ENCODE measurements at places on chromosomes 1 and 21.

- peak; percentile 26 for DNase-seq
Measured at GRCh38 chr1:7899741-7900140, 40.9 kb downstream of the TNFRSF9 start.

DNA sequence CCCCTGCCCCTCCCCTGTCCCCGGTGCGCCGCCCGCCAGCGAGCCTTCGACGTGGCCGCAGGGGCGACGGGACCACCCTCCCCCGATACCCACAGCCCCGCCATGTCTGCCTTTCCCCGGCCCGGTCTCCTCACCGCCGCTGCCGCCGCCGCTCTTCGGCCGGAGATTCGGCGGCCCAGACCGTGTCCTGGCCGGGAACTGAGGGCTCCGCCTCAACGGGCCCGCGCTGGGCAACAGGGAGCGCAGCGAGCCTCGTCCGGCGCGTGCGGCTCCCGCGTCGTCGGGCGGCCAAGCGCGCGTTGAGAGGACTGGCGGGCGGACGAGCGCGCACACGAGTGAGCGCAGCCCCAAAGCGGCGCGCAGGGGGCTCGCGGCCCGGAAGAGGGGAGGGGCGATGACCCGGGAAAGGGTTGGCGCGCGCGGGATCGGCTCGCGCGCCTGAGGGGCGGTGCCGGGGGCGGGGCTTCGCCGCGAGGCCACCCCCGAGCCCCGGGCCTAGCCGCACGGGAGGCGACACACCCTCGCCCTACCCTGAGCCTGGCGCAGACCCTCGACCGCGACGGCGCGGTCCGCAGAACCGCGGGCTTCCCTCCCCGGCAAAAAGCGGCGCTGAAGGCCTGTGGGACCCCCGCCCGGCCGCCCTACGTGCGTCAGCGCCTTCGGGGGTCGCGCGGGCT is at the start of gene BTG3:
Gene BTG3 (minus strand): TSS at position 337 of the 677 bp plus-strand sequence. CDS start 3,757 bp downstream, outside the sequence.
- DNase-seq: peak; percentile 57

DNA sequence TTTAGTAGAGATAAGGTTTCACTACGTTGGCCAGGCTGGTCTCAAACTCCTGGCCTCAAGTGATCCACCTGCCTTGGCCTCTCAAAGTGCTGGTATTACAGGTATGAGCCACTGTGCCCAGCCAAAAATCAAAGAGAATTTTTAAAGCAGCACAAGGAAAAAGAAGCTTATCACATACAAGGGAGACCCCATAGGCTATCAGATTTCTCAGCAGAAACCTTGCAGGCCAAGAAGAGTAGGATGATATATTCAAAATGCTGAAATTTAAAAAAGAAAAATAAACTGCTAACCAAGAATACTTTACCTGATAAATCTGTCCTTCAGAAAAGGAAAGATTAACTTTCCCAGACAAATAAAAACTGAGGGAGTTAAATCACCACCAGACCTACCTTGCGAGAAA is 43.2 kb downstream of the FLVCR1 start:
- no peak for DNase-seq

DNA sequence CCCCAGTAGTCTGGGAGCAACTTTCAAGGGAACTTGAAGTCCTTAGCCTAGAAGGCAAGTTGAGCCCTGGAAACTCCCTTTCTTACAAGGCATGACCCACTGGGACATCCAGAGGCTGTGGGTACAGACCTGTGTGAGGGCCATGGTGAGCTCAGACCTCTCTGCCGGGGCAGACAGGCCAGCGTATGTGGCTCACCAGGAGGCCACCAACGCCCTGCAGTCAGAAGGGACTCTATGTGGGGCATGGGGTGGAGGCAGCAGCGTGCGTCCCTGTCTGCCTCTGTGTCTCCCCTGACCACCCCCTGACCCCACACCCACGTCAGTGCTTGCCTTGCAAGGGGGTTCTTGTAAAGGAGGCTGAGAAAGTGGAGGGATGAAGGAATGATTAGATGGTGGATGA is 10.8 kb downstream of the COQ8A start:
- no peak for DNase-seq

- peak; percentile 69 for DNase-seq
Measured at GRCh38 chr1:201739492-201740085, 89.4 kb upstream of the IPO9 start.

All from DMS153 (cell line).